ENCODE measurements at places on chromosomes 5 and 9. TPM values are rescaled to one million over a fixed set of nuclear protein-coding genes. Genes with fewer than 3 reads are reported as not detected.

DNA sequence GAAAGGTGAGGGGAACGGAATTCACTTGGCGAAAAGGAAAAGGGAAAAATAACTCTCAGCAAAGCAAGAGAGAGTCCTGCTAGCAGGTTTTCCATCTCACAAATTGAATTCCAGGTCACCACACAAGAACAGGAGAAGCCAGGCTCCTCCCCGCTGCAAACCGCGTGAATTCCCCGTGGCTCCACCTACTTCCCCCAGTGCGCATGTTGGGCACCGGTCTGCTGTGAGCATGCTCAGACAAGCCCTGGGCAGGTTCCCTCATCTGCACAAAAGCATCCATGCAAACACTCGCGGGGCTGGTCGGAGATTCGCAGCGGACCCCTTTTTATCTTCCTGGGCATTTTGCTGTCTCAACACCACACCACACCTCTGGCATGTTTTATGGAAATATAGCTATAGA, 58.5 kb upstream of the S1PR3 start:
- H3K27ac ChIP-seq, result no peak overlapping the region
- DNase-seq, result no peak
- H3K4me1 ChIP-seq, result no peaks in the 10 kb centered on the region
- H3K27me3 ChIP-seq, result peaks cover 8% of the 10 kb centered on the region
- no peaks in the 10 kb centered on the region for H3K36me3 ChIP-seq

The IRX2 gene
- total RNA-seq, result not detected

The GMCL2 gene
- not detected for total RNA-seq

DNA sequence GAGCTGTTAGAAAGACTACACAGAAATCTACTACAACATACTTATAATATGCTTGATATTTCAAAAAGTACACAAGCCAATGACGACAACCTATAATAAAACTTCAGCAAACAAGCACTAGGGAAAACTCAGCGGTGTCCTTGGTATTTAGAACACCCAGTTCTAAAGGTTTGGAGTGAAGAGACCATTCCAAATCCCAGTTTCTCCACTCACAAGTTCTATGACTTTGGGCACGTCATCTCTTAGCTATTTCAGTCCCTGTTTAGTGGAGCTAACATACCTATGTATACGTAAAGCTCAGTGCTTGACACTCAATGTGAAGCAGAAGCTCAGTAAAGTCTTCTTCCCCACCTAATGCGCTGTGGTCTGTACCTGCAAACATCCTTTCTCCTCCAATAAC, 52.8 kb downstream of the MLLT3 start:
- peaks cover 80% of the 10 kb centered on the region for H3K4me1 ChIP-seq
- DNase-seq, result no peak
- H3K4me3 ChIP-seq, result no peak overlapping the region
- H3K27ac ChIP-seq, result no peak overlapping the region
- H3K36me3 ChIP-seq, result peaks cover 12% of the 10 kb centered on the region

DNA sequence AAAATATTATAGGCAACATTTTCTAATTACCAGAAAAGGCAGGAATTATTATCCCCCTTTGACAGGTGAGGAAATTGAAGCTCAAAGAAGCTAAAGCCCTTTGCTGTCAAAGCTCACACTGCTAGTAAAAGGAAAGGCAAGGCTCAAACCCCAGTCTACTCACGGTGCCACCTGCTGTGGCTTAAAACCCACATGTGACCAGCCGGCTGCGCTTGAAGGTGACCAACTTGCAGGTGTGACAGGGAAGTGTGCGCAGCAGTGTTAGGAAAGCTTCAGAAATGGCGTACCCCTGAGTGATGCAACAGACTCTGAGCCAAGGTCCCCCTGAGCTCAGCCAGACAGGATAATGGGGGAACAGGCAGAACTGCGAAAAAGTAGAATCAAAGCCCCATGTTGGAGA, 45.2 kb downstream of the PAX5 start:
- peaks cover 2% of the 10 kb centered on the region for H3K36me3 ChIP-seq
- no peak overlapping the region for H3K27ac ChIP-seq
- H3K4me1 ChIP-seq, result no peaks in the 10 kb centered on the region
- DNase-seq, result no peak
- peaks cover 57% of the 10 kb centered on the region for H3K27me3 ChIP-seq

DNA sequence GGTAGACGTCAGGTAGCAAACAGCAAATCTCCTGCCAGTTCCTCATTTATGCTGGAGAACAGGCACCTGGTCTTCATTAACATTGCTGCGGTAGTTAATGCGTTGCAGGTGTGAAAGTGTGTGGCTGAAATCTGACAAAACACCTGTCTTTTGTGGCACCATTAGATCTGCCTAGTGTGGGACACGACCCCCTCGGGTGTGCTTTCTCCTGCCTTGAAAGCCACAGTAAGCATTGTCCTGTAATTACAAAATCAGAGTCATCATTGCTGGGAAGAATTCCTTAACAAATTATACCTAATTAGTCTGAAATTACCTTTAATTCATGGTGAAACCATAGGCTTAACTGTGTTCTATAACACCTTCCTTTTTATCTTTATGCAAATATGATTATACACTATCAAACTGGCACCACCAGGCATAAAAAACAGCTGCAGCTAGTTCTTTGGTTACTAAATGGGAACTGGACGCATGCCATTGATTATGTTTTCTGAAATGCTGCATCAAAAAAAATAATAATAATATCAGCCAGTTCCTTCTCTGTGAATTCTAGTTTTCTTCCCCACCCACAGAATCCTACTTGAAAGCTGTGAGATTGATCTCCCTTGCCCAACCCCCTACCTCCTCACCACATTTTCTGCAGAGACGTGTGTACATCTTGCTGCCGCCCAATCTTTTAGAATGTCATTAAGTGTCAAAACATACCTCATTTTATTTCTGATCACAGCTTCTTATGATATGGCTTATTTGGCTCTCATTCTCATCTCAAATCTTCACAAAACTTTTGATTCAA, 374.0 kb downstream of the NFIB start:
- no peak overlapping the region for H3K27ac ChIP-seq
- H3K4me1 ChIP-seq, result no peaks in the 10 kb centered on the region
- DNase-seq, result no peak
- no peaks in the 10 kb centered on the region for H3K27me3 ChIP-seq
- no peaks in the 10 kb centered on the region for H3K36me3 ChIP-seq

DNA sequence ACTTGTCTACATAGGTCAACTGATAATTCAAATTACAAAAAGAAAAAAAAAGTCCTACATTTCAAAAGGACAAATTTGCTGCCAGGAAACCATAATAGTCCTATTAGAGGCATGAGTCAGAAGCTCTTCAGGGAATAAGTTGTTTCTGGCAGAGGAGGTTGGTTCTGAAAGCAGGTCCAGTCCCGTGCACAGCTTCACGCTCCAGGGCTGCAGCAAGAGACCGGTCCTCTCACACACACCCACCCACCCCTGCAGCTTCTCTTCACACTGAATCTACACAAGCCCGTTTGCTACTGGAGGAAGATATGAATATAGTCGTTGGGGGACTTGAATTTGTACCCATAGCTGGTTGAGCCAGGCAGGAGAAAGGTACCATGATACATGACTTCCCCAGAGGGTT, 36.9 kb upstream of the SLC1A3 start:
- H3K27ac ChIP-seq, result no peak overlapping the region
- DNase-seq, result no peak
- H3K27me3 ChIP-seq, result peaks cover 2% of the 10 kb centered on the region

DNA sequence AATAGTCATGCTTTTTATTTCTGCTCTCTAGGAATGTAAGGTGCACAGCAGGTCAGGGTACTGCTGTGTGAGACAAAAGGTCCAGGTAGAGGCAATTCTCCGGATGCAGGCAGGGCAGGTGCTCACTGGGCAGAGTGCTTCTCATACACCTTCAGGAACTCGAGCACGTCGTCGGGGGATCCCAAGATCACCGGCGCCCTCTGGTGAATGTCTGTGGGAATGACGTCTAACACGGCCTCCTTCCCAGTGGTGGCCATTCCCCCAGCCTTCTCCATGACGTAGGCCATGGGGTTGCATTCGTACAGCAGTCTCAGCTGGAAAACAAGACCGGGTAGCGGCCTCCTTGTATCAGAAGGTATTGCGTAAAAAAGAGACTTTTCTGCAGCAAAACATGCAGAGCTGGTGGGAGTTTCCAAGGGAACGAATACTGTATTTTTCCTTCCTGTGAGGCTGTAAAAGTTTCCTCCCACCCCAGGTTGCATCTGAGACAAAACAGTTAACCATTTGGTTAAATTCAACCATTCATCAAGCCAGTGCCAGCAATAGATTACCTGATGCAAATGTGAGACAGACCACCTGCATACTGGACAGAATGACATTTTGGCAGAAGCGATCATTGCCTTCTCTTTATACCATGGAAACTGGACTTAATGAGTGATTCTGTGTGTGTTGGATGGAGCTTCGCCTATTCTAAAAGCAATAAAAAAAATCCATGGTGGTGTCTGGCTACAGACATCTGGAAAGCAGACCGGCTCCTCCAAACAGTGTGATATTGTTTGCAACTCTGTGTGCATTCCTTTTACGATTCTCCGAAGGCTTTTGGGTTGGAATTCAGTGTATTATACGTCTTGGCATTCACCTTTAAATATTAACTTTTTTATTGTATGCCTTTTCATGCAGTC, 9.9 kb upstream of the FBP2 start:
- H3K4me3 ChIP-seq, result no peak overlapping the region
- H3K27me3 ChIP-seq, result peaks cover 22% of the 10 kb centered on the region
- peak; percentile 53 for DNase-seq
- no peaks in the 10 kb centered on the region for H3K36me3 ChIP-seq
- H3K27ac ChIP-seq, result no peak overlapping the region

DNA sequence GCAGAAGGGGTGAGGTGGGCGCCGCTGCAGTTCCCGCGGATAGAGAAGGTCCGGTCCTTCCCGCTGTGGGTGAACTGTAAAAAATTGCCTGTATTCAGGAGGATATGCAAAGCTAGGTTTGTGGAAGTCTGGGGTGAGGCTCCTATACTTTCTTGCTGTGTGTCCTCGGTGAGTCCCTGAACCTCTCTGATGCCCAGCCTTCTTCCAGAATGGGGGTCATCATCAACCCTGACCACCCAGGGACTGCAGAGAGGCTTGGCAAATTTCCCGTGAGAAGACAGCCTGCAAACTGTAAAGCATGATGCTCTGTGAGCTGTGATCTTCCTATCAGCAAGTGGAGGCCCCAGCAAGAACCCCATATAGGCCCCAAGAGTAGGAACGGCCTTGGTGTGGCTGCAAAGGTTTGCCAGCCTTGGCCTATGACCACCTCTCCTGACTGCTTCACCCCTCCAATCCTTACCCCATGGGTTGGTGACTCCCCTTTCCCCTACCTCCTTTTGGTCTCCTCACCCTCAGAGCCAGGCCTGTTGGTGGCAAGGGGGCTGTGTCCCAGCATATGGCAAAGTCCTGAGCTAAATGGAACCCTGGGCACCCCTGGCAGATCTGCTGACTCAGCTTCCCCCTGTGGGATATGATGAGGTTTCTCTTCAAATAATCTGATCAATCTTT, 760 bp downstream of the ALDH1B1 start:
- H3K36me3 ChIP-seq, result peaks cover 14% of the 10 kb centered on the region
- peaks cover 15% of the 10 kb centered on the region for H3K27me3 ChIP-seq
- DNase-seq, result no peak
- peak overlapping the region; percentile 87 for H3K27ac ChIP-seq
- peak overlapping the region; percentile 95 for H3K4me3 ChIP-seq

- H3K36me3 ChIP-seq, result peaks cover 15% of the 10 kb centered on the region
- no peak for DNase-seq
- no peak overlapping the region for H3K27ac ChIP-seq
Measured at GRCh38 chr9:109986521-109986991, 206.6 kb downstream of the PALM2AKAP2 start.

DNA sequence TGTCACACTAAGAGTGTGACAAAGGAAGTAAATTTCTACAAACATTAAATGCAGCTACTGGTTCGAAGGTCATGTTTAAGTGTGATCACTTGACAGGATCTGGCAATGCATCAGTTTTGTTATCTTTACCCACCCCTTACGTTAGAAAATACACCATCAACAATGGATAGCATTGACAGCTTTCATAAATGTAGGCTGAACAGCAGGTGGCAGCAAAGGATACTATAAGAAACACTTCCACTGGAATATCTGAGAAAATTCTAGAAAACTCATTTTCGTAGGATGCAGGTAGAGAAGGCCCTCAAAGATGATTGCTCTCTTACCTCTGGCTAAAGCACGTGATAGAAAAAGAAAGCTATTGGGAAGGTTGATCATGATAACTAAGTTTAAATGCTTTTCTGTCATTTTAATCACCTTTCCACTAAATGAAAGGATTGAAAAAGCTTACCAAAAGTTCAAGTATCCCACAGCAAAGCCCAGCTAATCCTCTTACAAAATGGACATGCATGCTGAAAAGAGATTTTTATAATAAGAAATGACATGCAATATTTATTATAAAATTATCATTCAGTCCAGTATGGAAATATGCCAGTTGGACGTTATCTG, 292.5 kb downstream of the PARP8 start:
- DNase-seq, result no peak
- peaks cover 6% of the 10 kb centered on the region for H3K4me1 ChIP-seq
- H3K27me3 ChIP-seq, result peaks cover 25% of the 10 kb centered on the region
- no peak overlapping the region for H3K27ac ChIP-seq

DNA sequence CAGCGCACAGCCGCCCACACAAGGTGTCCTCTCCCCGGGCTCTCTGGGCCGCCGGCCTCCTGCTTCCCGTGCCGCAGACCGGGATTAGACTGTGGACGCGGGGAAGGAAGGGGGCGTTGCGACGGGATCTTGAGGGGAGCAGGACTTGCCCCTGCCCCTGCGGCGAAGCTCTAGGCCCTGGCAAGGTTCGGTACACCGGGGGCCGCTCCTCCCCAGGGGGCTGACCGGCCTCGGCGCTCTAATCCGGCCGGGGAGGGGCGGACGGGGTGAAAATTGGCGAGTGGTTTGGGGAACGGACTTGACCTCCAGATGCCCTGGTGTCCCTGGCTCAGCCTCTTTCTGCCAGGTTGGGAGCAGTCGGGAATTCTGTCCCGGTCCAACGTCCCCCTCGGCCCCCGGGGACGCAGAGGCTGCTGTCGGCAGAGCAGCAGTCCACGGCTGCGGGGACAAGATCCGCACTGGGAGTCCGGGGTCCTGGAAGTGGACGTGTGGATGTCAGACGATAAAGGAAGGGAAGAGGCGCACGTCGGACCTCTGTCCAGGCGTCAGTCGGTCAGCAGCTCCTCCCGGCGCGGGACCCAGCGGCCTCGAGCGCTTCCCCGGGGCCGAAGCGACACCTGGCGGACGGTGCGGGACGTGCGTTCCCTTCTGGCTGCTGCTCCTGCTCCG, 1.9 kb upstream of the CNTFR start:
- H3K27ac ChIP-seq, result no peak overlapping the region
- peaks cover 1% of the 10 kb centered on the region for H3K36me3 ChIP-seq
- H3K4me3 ChIP-seq, result peak overlapping the region; percentile 21
- peaks cover 68% of the 10 kb centered on the region for H3K27me3 ChIP-seq
- DNase-seq, result peak; percentile 67
- peaks cover 15% of the 10 kb centered on the region for H3K4me1 ChIP-seq
